ENCODE measurements at places on chromosomes 5 and 9.

GRCh38 chr9:105178076-105178475, 66.4 kb upstream of the SLC44A1 start:
- no peak for DNase-seq

- DNase-seq: no peak
These were observed 701.0 kb downstream of the NR2F1-AS1 start for GRCh38 chr5:92879806-92880543.

GRCh38 chr9:92517046-92517445, 18.7 kb downstream of the ECM2 start:
- DNase-seq: no peak

- no peak for DNase-seq
These were observed 161.6 kb downstream of the COL23A1 start for GRCh38 chr5:178428341-178429155.

GRCh38 chr9:715743-716400, 125.6 kb upstream of the DMRT1 start:
- no peak for DNase-seq

GRCh38 chr9:130810609-130811136, 24.4 kb upstream of the ABL1 start:
- no peak for DNase-seq

DNA sequence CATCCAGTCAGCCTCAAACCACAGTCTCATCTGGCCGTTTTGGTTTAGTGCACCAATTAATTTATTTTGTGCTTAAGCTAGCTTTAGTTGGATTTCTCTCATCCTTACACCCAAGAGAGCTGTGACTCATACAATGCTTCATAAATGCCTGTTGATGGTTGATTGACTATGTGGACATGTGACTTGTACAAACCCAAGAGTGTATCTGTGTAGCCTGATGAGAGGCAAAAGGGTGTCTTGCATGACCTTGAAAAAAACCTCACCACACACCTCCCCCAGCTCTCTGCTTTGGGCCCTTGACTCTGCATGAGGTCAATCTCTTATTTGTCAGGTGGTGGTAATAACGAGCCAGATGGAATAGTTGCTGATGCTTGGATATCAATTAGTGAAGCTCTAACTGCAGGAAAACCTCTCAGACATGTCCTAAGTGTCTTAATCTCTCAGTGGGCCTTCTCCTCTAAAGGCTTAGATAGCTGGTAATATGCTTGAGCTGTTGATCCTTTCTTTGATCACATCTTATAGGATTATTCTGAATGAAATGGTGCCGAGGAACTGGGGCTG, 10.6 kb upstream of the GLRA1 start:
- DNase-seq: no peak

- DNase-seq: no peak
These were observed 423.0 kb downstream of the DIRAS2 start for GRCh38 chr9:90219548-90220118.

GRCh38 chr5:132501961-132502931, 11.7 kb upstream of the IRF1 start:
- no peak for DNase-seq

DNA sequence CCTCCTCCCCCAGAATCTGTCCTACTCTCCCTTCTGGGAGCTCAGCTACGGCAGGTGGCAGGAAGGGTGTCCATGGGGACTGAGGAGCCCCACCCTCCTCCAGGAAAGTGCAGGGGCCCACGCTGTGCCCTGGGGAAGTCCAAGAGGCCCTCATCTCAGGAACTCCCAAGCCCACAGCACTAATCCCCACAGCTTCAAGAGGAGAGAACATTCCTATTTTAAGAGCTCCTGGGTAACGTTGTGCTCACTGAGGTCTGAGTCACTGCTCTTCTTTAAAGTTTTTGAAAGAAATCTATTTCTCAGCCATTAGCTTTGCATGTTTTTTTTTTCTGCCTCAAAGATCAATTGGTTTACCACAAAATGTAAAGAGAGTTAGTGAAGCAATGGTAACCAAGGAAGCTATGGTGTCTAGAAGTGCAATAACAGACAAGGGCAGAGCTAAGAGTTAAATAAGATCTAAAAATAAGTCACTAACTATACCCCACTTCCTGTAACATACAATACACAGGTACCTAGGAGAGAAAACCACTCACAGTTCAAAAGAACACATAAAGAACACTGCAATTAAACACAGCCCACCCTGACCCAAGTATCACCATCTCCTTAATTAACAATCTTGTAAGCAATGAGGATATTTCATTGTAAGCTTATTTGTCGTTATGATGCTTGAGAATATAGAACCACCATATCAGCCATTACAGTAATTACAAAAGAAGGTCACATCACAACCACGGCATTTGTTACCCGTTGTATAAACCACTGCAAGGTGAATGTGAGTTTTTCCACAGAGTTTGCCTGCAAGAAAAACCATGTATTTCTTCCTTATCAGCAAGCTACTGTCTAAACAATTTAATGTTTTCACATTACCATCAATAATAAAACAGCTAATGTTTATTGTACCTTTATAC, 382.3 kb upstream of the SLC30A5 start:
- no peak for DNase-seq

DNA sequence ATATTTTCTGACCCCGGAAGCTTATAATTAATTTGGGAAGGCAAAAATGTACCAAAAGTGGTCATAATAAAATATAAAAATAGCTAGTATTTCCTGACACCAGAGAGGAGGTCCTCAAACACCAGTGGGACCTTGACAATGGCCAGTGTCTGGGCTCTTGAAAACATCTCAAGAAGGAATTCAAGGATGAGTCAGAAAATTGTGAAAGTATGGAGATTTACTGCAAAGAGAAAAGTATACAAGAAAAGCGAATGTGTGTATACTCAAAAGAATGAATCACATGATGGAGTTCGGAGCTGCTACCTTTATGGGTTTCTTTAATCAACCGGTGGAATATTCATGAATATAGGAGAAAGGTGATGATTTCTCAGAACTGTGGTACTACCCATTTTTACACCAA, 1709.0 kb upstream of the WWC1 start:
- DNase-seq: no peak

DNA sequence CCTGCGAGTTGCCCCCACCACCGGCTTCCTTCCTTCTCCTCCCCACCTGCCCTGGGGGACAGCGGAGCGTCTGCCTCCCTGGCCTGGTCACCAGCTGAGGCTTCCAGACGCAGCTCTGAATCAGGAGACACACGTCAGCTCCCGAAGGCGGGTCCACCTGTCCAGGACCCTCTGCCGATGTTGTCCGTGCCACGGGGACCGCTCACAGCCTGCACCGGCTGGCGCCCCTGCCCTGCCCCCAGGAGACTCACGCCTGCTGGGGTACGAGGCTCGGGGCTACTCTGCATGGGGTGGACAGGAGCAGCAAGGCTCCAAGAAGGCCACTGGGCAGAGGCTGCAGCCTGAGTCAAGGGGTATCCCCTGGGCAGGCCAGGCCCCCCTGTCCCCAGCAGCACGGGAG, 1.9 kb upstream of the CCDC187 start:
- DNase-seq: no peak

GRCh38 chr5:168209997-168210396, 81.4 kb upstream of the WWC1 start:
- DNase-seq: no peak

- no peak for DNase-seq
These were observed 233.3 kb downstream of the CDH9 start for GRCh38 chr5:26805076-26805475.

DNA sequence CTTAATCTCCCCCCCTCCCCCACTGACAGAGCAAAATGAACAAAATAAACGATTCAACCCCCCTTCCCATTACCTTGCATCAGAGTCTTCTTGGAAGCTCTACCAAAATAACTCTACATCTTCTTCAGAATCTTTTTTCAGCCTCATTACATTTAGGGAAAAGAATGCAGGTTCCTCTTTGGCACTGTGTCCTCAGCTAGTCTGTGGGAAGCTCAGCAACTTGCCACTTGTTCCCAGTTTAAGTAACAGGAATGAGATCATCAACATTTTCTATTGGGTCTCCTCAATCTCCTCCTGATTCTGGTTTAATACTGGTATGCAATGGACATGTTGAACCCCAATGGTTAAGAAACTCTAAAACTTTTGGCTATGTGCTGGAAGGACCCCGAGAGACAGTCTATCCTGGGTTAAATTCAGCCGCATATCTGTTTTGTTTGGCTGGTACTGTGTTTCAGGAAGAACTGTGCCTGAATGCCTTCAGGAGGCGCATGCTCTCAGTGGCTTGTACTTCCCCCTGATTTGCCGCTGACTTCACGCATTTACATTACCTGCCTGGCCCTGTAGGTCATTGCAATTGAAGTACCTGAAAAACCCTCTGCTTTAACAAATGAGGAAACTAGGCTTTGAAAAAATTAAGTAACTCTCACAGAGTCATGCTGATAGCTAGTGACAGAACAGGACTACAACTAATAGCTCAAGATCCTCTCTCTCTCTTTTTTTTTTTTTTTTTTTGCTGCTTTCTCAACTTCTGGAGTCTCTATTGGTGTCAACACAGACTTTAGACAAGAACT, 78.1 kb upstream of the HMHB1 start:
- no peak for DNase-seq

GRCh38 chr9:137482094-137482781, 23.1 kb upstream of the NSMF start:
- no peak for DNase-seq

DNA sequence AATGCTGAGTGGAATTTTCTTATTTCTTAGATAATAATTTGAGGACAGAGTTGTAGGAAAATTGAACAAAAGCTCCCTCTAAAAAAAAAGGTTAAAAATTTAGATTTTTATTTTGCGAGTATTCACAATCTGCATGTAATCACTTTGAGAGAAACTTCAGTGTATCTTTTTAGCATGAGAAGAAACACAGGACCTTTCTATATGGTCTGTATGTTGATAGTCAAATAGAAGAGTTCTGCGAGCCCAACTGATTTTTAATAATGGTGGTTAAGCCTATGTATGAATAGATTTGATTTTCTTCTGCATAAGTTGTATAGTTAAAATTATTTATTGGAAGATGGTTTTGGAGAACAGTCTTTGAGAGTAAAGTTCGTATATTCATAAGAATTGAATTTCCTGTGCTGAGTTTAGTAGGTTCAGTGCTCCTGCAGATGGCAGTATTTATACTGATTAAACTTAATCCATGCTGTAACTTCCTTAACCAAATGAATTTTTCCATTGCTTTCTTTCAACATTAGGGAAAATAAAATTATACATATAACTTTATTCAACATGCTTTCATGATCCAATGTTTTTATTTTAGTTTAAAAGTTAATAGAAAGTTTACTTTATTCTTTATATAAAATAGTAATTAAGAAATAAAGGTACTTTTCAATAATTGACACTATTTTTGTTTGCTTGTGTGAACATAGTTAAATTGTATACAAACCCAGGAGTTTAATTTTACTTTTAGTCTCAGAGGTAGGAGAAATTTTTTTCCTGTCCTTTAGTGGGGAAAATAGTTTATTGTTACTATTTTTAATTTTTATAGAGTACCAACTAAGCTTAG, 19.6 kb downstream of the TCERG1 start:
- no peak for DNase-seq

DNA sequence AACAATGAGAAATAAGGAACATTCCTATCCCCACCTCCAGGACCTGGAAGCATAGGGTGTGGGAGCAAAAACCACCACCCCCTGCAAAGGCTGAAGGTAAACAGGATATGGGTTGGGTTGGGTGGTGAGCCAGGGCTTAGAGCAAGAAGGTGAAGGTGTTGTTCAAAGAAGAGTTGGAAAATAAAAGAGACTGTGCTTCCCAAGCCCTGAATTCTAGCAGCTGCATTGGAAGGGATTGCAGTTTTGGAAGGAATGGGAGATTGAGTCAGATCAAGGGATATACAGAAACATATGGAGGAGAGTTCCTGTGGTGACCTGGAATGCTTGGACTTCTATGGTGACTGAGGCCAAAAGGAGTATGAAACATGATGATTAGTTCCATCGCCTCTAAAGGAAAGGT, 24.7 kb upstream of the MTAP start:
- DNase-seq: no peak

DNA sequence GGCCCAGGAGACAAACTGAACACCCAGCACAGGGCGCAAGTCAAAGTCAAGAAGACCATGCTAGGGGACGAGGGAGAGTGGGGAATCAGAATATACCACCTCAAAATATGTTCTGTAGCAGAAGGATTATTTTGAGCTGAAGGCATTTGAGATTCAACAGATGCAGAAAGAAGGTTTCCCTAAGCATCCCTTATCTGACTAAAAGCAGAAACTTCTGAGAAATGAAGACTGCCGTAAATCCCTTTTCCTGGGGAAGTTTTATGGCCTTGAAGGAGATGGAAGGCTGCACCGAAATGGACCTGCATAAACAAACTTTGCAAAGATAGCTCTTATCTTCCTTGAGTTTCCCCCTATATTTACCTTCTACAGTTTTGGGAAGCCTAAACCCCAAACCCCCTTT, 72.8 kb downstream of the PTTG1 start:
- DNase-seq: no peak

DNA sequence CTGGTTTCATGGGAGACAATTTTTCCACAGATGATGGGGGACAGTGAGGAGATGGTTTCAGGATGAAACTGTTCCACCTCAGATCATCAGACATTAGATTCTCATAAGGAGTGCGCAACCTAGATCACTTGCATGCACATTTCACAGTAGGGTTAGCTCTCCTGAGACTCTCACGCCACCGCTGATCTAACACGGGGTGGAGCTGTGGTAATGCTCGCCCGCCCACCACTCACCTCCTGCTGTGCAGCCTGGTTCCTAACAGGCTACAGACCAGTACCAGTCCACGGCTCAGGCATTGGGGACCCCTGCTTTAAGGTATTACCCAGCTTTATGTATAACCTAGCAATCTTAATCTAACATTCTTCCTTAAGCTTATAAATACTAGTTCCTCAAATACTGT, 35.6 kb downstream of the TTC39B start:
- no peak for DNase-seq

DNA sequence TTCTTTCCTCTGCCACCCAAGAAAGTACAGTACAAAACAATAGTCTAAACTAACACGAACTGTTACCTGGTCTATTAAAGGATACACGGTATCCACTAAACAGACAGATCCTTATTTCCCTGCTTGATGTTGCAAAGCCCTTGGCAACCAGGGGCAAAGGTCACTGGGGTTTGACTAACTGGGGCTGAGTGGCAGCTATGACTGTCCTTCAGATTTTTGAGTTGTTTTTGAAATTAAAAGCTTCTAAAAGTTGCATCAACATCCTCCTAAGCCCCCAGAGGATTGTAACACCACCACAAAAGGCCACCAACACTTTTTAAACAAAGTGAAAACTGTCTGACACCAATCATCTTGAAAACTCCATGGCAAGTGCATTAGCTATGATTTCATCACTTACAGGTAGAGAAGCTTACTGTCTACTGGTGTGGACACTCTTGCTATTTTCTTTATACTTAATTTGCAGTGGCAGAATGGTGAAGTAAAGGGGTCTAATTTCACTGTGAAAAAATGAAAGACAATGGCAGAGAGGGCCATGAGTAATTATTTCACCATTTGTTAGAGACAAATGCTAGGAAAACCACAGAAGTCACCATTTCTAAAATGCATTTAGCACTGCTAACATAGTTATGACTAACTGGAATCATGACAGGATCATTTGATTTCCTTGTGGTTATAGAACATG, 292.4 kb downstream of the EFNA5 start:
- DNase-seq: no peak

DNA sequence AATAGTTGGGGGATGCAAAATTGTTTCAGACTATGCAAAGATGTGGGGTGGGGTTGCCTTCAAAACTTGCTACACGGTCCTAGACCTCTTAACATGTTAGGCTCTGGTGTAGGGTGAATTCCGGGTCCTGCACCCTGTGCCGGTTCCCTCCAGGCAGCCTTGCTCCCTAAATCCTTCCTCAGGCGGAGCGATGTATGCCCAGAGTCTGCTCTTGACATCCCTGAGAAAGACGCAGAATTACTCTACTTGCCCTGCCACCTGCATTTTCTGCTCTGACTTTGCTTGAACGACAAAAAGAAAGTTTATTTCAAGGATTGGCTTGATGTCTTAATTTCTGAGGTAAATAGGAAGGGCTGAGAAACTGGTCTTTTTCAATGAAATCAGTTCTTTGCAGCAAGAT, 691 bp downstream of the THBS4 start:
- no peak for DNase-seq

Data from activated naive CD8-positive, alpha-beta T cell treated with anti-CD3 and anti-CD28 coated beads, Interleukin-2, amount 50 U/mL, for 16 hours (primary cell).